Kidney capillary endothelial cell (primary cell): ENCODE measurements at places on chromosomes 7 and 10.

GRCh38 chr10:79383974-79384606 is 36.8 kb downstream of the PPIF start:
- DNase-seq = no peak

DNA sequence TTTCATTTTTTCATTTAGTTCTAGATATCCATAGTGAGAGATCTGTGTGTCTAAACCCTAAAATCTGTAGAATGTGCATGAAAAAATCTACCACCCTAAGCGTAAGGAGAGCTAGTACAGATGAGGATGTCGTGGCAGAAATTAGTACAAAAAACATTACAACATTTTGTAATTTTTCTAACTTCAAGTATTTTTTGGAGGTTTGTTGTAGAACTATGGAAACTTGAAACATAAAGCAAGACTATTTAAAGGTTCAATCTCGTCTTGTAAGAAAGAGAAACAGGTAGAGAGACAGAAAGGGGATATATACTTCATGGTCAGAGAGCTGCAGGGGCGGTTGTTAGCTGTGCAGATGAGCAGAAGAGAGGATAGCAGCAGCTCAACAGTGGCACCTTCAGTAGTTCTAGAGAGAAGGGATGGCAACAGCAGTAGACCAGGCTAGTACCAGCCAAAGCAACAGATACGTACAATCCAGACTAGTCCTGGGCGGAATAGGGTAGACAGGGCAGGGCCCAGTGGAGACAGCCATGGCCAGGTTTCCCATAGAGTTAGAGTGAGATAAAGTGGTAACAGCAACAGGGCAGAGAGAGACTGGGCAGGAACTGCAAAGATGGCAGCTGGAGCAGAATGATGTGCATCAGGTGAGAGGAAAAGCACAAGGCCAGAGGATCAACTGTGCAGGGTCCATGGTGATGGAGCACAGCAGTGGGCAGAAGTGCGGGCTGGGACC is 145.2 kb downstream of the FRMD4A start:
- peak; percentile 63 for DNase-seq

GRCh38 chr7:128869138-128869943 is 6.7 kb downstream of the ATP6V1F start:
- DNase-seq = peak; percentile 26

GRCh38 chr7:119935418-119936025 is 337.5 kb upstream of the KCND2 start:
- peak; percentile 44 for DNase-seq

DNA sequence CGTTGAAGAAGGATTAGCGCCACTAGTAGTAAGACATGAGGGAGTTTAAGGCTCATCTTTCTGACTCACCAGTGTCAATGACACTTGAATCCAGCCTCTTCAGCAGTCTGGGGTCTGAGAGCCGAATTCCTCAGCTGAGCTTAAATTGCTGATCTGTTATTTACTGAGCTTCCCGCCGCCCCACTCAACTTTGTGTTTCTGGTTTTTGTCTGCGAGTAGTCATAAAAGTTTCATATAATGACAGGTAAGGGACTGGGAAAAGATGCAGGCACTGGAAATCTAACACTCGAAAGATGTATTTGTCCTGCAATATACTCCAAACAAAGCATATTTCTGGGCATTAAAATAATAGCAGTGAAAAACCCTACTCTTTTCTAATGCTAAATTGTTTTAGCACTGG is 51.2 kb upstream of the RELN start:
- DNase-seq = no peak

- no peak for DNase-seq
Observed at GRCh38 chr10:45243261-45243660, 72.1 kb downstream of the OR13A1 start.

GRCh38 chr7:51356849-51357516 is 40.4 kb upstream of the COBL start:
- no peak for DNase-seq

DNA sequence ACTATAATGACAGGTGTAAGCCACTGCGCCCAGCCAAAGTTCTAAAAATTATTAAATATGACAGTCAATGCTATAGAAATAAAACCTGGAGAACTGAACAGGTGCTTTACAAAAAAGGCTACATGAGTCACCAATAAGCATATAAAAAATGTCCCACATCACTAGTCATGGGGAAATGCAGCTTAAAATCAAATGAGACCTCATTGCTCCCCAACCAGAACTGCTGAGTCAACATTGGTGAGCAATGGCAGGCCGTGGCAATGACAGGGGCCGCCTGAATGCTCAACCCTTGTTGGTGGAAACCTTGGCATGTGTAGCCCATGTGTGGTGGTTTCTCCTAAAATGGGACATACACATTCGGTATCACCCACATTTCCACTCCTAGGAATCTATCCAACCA is 352.3 kb upstream of the KLF6 start:
- DNase-seq = no peak
